Epithelial cell of esophagus (primary cell): ENCODE measurements at places on chromosomes 6 and 20.

- DNase-seq: no peak
Measured at GRCh38 chr6:36375644-36376155, 11.8 kb downstream of the ETV7 start.

- DNase-seq: peak; percentile 75
Measured at GRCh38 chr6:145948328-145948727, 15.8 kb downstream of the SHPRH start.

GRCh38 chr20:8471465-8471864 lies 339.4 kb downstream of the PLCB1 start:
- no peak for DNase-seq

- peak; percentile 57 for DNase-seq
Measured at GRCh38 chr6:28134015-28134414, 7.7 kb upstream of the ZKSCAN8 start.
